ENCODE measurements at places on chromosomes 7 and 10. TPM values are rescaled to one million over a fixed set of nuclear protein-coding genes. Genes with fewer than 3 reads are reported as not detected.

ZNRF2 gene
- total RNA-seq: 20.3 TPM

INMT gene
- 0.08 TPM for total RNA-seq

DNA sequence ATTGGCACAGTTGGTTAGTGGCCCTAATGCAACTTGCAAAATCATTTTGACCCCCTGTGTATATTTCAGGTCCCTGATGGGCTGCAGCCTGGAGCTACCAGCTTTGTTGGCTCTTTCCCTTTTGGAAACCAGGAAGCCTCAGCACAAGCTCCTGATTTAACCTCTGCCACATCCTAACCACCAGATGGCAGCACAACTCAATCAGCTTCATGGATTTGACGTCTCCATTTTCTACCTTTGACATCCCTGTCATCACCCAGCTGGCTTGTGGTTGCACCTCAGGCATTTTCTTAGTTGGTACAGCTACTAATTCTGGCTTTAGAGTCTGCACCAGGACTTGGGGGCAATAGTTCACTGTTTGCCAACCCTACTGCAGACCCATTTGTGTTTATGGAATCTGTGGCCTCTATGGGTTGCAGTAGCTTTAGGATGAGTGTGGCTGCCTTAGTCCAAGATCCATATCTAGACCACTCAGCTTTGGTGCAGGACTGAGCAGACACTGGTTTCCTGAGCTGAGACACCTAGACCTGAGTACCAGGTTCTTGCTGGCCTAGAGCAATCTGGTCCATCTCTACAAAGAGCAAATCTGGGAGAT lies 456.2 kb downstream of the REEP3 start:
- peak; percentile 7 for DNase-seq

- no peak for DNase-seq
Observed at GRCh38 chr10:4291990-4292389, 507.0 kb upstream of the KLF6 start.

NHLRC2 gene
- 25.0 TPM for total RNA-seq

RARRES2 gene
- total RNA-seq: not detected

- no peak for DNase-seq
Observed at GRCh38 chr7:73429215-73429614, 4.4 kb upstream of the FZD9 start.

GRCh38 chr7:957418-958220 lies 3.1 kb upstream of the ADAP1 start:
- DNase-seq: no peak

All from SJSA1 (cell line).